HFF-Myc (cell line): ENCODE measurements at places on chromosomes 16 and 17.

DNA sequence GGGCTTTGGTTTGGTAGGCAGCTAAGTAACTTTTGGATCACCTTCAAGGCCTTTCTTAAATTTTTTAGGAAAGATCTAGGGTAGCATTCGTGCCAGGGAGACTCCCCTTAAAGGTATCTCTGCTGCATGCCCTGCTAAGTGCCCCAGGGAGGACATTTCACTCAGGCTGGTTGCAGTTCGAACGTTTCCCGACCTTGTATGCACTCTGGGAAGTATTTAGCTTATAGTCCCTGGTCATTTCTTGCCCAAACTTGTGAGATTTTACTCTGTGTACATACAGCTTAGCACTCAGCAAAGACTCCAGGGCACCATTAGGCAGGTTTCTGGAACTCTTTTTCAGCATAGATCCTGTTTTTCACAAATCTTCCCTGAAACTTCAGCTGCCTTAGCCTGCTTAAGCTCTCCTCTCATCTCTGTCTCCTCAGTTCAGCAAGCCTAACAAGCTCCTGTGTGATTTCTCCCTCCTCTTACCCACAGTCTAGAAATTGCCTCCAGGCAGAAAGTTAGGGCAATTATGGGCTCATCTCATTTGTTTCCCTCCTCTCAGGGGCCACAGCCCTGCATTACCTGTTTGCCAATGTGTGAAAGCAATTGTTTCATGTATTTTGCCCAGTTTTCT lies 84.6 kb downstream of the MRTFB start:
- DNase-seq: no peak

GRCh38 chr16:69440250-69440649 lies 15.8 kb downstream of the CYB5B start:
- no peak for DNase-seq

DNA sequence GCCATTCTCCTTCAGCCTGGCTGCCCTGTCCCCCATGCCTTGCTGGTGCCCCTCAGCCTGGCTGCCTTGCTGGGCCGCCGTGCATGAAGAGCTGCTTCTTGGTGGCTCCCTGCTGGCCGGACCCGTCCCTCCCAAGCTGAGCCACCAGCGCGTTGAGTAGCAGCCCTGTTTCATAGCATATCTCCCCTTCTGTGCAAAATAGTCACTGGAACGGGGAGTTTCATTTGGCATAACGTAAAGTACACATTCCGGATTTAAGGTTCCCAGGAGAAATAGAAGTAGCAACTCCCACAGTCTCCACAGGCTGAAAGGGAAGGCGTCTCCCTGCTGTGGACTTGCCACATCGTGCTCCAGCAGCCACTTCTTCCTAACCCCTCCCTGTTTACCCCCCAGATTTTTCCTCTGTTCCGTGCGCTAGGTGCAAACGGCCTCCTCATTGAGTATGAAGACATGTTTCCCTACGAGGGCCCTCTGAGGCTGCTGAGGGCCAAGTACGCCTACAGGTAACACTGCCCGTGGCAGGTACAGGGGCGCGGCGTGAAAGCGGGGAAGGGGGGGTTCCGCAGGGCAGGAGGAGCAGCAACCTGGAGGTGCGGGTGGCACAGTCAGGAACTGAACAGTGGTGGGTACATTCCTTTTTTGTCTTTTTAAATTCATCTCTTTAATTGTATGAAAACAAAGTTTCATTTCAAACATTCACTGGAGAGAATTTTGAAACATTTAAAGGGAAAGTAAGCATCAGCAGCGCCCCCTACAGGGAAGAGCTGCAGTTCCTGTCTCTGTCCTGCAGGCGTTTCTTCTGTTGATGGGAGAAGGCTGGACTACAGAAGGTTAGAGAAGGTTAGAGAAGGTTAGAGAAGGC lies 5.8 kb upstream of the OGFOD3 start:
- no peak for DNase-seq

GRCh38 chr16:79328402-79329165 lies 272.0 kb downstream of the MAF start:
- no peak for DNase-seq

- DNase-seq: peak; percentile 57
Measured at GRCh38 chr17:65231662-65232335, 94.6 kb downstream of the RGS9 start.

- peak; percentile 92 for DNase-seq
Measured at GRCh38 chr16:71927383-71927782, 32.1 kb downstream of the IST1 start.

- no peak for DNase-seq
Measured at GRCh38 chr16:73434621-73435020, 386.7 kb upstream of the ZFHX3 start.

DNA sequence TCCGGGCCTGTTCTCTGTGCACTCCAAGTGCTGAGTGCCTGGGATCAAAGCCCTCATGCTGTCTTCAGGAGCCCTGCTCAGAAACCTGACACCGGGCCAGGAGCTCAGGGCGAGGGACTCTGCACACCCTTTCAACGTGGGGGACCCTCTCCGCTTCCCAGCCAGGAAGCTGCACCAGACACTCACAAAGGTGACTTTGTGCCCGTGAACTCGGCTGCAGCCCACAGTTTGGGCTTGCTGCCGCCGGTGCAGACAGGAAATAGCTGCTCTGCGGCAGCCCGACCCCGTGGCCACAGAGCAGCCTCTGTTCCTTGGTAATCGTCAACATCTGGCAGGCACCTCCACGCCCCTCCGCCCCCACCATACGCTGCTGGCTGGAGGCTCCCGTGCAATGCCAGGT lies 93.4 kb upstream of the METRNL start:
- DNase-seq: peak; percentile 48
